ENCODE measurements at places on chromosomes 5 and 9.
A peak's percentile ranks its signal among the peaks of the same experiment; 100 is the strongest.

DNA sequence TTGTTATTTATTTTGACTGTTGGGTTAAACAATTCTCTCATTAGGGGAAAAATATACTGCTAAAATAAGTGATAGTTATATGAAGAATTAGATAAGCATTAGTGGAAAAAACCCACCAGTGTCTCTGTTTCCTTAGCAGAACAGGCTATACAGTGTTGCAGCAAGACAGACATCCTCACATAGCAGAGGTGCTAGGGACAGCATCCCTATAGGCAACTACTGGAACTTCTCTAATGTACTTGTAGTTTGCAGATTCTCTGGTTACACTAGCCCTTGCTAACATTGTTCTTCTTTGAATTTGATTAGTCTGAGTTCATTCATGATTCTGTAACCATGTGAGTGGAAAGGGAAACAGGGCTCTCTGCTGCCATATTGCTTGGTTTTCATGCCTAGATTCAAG is 661.8 kb upstream of the RGMB start:
- peak; percentile 38 for DNase-seq

- no peak for DNase-seq
Measured at GRCh38 chr9:88661759-88662158, 126.8 kb downstream of the NXNL2 start.

GRCh38 chr9:105443121-105443520 is 4.7 kb upstream of the FSD1L start:
- no peak for DNase-seq

- DNase-seq, result no peak
Measured at GRCh38 chr5:114010362-114010761, 351.5 kb upstream of the KCNN2 start.

DNA sequence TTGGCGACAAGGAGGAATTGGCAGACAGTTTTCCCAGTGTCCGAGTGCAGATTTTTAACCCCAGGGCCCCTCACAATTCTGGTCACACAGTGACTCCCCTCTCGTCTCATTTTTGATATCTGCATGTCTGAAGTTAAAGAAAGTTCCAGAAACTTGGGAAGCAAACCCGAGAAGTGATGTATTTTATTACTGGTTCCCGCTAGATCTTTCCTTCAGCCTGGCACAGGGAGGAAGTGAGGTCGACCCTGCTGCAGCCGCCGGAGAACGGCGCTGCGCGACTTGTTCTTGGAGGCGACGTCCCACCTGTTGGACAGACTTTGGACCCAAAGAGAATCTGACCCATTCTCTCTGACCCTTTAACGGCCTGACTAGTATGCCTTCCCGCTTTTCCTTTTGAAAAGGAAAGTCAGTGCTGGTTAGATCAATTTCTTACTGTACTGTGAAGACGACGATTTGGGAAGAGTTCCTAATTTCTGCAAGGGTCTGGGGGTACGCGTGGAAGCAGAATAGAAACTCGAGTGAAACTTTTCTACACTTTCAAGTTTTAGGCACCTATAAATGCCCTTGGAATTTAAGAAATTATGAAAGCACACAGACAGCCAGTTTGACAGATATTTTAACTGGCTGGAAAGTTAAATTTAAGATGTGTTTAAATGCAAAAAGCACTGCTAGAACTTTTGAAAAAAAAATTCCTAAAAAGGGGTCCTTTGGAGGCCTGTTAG is 744 bp downstream of the OTULIN start:
- DNase-seq, result peak; percentile 41

- no peak for DNase-seq
Measured at GRCh38 chr5:172749881-172750633, 20.9 kb downstream of the DUSP1 start.

DNA sequence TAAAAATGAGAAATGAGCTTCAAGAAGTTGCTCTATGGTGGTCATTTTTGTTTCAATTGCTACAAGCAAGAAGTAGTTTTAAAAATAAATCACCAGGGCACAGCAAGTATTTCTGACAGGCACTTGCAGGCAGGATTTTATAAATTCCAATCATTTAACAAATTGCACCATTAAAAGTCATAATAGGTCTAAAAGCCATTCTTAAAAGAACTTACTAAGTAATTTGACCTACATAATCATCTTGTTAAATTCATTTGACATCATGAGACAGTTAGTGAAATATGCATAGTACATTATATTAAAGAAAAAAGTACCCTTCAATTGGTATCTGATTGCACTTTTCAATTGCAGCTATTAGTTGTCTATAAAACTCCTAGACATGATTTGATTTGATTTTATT is 31.0 kb downstream of the TLX3 start:
- DNase-seq, result no peak

DNA sequence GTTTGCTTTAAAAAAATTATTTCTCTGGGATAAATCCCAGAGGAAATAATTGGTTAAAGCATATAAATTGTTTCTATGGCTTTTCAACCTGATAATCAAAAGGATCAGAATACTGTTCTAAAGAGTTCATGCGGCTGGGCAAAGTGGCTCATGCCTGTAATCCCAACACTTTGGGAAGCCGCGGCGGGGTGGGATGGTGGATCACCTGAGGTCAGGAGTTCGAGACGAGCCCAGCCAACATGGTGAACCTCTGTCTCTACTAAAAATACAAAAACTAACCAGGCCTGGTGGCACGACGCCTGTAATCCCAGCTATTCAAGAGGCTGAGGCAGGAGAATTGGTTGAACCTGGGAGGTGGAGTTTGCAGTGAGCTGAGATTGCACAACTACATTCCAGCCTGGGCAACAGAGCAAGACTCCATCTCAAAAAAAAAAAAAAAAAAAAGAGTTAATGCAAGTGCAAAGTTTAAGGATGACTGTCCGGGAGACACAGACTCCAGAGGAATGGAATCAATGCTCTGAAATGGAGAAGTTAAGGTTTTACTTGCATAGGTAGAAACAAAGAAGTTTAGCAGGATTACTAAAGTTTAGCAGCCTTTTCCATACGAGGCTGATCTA is 16.6 kb upstream of the GRHPR start:
- DNase-seq, result no peak

DNA sequence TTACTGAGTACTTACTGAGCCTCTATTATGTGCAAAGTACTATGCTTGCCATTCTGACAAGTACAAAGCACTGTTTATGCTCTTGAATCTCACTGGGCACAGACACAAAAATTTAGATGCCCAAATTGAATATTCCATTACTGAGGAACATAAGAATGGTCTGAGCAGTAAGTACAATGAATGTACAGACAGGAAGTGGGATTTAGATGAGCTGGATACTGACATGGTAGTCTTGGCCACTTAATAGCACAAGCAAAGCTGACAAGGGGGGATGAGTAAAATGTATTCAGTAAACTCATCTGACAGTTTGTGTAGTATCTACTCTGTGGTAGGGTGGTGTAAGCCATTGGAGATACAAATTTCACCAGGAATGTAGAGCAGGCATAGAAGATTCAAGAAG is 132.4 kb downstream of the EFNA5 start:
- DNase-seq, result no peak

GRCh38 chr5:101806410-101806809 is 489.7 kb downstream of the SLCO4C1 start:
- no peak for DNase-seq

DNA sequence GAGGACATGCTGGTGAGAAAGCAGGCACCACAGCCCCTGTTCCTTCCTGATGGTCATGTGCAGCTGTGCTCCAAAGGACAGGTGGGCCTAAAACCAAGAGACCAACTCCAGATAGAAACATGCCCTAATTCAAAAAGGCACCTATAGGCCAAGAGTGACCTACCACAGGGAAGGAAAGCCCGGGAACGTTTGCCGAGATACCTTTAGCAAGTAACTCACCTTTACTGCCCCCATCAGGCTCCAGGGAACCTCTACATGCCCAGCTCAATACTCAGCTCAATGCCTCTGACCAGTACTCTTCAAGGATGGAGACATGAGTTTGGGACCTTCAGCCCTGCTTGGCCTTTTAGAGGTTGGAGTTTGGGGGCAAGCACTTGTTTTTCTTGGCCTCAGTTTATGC is 172.8 kb upstream of the FSTL4 start:
- no peak for DNase-seq

GRCh38 chr9:69497816-69498215 is 172.8 kb downstream of the ENTREP1 start:
- DNase-seq, result no peak

DNA sequence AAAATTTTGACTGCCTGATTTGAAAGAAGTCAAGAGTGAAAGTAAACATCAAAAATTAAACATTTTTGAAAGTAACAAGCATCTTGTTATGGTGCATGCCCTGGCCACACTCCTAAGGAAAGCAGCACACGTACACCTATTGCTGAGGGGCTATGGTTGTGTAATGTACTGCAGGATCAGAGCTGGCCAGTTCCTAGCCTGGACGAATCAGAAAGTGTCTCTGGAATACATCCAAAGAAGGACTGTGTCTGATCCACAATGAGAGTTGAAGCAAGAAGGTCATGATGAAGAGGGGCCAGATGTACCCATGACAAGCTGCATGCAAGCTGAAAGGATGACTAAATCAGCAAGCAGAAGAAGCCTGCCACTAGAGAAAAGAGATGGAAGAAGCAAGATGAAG is 618.2 kb downstream of the TLE1 start:
- peak; percentile 41 for DNase-seq

DNA sequence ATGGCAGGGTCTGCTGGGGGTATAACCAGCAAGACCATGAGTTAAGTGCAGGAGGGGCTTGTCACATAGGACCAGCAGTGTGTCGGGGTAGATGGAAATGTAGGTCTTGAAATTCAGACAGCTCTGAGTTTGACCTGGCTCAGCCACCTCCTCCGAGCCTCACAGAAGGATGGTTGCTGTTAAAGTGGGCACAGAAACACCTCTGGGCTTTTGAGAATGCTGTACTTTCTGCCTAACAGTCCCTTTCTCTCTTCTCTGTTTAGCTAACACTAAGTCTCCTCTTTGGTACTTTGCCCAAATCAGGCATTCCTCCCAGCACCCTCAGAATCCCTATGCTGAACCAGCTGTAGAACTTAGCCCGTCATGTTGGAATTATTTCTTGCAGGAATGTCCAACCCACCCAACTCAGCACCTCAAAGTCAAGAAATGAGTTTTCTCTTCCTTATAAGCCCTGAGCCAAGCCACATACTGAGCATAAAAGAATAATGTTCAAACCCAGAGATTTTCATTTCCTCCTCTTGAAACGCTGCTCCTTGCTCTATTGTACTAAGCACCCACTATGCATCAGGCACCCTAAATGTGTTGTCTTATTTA is 41.7 kb upstream of the MATR3 start:
- no peak for DNase-seq

DNA sequence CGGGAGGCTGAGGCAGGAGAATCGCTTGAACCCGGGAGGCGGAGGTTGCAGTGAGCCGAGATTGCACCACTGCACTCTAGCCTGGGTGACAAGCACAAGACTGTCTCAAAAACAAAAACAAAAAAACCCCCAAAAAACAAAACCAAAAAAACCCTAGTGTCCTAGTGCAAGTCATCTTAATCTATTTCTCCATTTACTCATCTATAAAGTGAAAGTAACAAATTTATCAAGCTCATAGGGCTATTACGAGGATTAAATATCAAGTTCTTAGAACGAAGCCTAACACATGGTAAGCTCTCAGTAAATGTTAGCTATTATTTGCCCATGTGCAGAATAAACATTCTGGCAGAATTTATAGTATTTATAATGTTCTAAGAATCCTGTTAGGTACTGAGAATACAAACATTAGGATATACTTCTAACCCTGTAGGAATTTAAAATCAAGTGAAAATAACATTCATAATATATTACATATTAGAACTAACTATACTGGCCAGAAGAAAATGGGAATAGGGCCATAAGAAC is 45.0 kb downstream of the GOLPH3 start:
- no peak for DNase-seq
